ENCODE measurements at places on chromosomes 4 and X. TPM values are rescaled to one million over a fixed set of nuclear protein-coding genes. Genes with fewer than 3 reads are reported as not detected.

GRCh38 chr4:18850867-18851266, 829.3 kb upstream of the LCORL start:
- DNase-seq: no peak

DNA sequence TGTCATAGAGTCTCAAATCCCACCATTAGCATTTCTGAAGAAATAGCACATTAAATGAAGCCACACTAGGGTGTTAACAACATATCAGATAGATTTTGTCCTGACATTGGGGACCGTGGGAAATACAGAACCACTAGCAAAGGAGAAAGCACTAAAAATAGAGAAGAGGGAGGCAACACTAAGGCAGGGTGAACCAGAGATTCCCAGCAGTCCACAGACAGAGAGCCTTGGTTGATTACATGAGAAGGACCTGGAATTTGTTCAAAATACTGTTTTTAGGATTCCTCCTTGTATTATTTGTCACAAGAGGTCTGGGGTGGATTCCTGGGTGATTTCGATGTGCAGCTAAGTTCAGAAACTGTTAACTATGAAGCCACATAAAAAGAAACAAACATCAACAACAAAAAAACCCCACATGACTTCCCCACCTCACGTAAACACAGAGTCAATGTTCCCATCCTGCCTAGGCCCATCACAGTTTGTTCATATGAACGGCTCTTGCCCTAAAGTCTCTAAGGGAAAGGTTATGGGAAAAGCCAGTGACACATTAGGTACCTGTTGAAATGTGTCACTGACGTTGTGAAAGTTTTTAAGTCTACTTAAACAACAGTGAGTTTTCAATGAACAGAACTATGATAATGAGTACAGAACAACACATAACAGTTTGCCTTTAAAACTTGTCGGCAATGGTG, 23.6 kb upstream of the GRSF1 start:
- no peak for DNase-seq

DNA sequence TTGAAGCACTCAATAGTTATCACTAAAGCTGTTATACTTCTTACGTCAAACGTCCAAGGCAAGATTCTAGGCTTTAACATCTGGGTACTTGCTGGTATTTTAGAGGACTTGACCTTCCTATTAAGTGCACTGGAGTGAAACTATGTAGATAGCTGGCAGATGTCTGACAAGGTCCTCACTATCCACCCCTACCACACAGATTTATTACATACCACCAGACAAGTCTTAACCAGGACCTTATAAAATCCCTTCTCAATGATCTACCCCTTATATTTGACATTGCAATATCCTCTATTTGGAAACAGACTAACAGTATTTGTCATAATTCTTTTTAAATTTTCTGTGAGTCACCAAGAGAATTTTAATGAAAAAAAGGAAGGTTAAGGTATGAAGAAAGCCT, 78.8 kb downstream of the PDGFC start:
- DNase-seq: no peak

DNA sequence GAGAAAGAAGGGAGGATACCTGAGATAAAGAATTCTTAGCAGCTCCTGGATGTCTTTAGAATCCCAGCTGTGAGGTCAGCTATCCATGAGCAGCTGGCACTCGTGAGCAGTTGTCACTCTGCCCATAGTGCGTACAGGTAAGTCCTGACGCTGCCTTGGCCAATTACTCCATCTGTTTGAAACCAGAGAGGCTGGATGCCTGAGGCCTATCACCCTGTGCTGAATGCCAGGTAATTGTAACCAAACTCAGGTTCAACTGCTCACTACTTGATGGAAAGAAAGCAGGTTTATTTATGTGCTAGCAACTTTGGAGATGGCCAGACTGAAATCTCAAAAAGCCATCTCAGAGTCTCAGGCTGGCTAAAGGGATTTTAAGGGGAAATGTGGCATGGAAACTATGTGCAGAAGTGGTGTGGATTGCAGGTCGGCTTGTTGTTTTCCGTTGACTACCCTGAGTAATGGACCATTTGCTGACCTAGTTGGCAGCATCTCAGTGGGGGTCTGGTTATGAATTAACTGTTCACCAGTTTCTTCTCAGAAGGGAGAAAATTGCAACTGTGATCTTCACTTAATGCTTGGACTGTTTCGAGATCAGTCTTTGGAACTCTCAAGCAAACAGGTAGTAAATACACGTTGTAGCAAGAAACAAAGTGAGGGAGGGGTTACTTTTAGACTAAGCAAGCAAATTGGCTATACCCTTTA, 1614.0 kb upstream of the PCDH10 start:
- DNase-seq: no peak

- DNase-seq: no peak
Measured at GRCh38 chrX:154059231-154059630, 38.3 kb downstream of the MECP2 start.

- no peak for DNase-seq
Measured at GRCh38 chr4:190014771-190015537, 12.1 kb downstream of the FRG2 start.

DNA sequence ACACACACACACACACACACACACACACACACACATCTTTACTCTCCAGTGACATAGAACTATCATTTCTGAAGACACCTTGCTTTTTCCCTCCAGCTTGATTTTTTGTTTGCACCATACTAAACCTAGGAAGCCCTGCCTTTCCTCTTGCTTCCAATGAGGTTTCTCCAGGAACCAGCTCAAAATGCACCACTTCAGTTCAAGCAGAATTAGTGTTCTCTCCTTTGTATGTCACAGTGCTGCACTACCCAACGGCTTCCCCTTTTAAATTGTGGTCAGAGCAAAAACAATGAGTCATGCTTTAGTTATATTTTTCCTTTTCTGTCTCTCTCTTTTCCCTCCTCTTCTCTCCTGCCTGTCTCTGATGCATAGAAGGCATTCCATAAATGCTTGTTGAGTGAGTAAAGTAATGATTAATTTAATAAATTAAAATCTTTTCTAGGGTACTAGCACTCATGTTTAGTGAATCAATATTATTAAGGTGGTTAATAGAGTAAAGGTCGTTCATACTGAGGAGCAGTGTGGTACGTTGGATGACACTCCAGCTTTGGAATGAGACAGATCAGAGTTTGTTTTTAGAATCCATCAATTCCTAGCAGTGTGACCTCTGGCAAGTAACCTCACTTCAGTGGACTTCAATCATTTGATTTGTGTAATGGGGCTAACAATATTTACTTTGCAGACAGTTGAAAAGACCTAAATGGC, 5.9 kb downstream of the RTL3 start:
- DNase-seq: no peak

DNA sequence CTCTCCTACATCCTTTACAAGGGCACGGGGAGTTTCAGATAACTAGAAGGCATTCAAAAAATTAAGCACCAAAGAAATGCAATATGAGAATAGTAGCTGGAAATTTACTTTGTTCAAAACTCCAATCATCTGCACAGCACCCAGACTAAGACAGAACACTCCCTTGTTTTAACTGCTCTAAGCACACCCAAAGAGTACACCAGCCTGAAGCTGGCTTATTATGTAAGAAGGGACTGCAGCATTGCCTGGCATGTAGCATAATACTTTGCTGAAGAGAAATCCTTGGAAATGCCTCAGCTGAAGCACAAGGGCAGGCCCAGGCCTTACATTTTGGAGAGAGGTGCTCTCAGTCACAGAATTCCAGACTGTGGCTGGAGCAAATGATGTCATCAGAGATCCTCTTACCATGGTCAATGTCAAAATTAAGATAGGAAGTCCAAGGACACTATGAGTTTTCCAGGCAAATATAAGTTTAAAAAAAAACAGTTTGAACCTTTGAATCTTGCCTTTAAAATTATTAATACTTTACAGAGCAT, 14.8 kb downstream of the ARHGEF6 start:
- no peak for DNase-seq

GRCh38 chr4:10366628-10367027, 90.6 kb downstream of the ZNF518B start:
- DNase-seq: no peak

DNA sequence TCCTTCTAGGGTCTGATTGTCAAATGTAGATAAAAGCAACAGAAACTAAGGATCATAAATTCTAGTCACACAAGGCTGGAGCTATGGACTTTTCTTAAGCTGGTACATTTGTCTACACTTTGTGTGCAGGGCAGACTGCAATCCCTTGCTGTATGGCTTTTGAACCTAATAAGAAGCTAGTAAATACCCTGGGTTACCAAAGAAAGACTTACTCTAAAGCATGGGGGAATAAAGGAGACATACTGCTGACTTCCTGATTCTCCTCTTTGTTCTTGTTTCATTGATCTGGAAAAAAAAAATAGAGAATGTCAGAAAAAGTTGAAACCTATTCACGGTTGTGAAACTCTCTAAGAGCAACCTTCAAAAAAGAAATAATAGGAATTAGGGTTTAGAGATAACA, 216.6 kb upstream of the TLL1 start:
- no peak for DNase-seq

DNA sequence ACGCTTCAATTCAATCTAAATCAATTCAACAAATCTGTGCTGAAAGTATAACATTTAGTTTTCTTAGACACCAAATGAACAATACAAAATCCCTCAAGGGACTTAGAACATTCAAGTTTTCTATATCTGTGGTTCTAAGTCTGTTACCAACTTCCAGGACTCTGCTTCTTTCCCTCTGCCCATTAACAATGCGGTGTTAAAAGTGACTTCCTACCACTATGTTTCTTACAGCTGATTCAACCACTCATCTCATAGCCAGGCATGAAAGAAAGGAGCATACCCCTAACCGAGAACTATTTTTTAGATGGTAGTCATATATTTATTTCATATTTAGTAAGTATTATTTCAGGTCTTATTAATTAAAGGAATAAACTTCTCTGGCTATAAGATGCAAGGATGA, 38.9 kb downstream of the PPA2 start:
- DNase-seq: no peak

DNA sequence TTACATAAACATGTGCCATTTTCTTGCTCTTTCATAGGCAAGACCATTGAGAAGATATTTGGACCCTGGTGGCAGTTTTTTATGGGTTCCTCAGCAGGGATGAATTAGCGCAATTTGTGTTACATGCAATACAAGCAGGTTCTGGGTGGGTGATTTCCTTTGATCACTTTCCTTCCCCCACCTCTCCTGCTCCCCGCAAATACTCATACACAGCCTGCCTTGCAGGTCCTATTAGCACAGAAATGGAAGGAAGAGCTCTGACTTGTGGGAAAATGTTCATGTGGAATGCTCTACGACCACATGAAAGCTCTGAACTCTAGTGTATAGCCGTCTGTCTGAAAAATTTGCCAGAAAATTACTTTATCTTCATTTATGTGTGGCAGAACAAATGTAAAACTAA, 361.0 kb upstream of the FAT1 start:
- no peak for DNase-seq

DNA sequence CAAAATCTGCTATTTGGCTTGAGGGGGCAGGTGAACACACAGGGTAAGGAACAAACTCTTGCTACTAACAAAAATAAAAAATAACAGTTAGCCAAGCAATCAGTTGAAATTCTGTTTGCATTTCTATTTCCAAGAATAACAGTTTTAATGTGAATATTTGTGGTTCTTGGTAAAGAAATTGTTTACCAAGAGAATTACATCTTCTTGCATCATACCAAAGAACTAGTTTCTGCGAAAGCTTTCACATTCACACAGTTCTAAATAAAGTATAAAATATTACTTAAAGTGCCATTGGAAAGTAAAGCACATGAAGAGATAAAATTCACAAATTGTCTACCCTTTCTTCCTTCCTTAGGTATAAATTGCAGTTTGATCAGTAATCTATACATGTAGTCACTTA, 54.4 kb downstream of the KLHL4 start:
- no peak for DNase-seq

- peak; percentile 28 for DNase-seq
Measured at GRCh38 chr4:2757426-2757825, 1.3 kb upstream of the TNIP2 start.

- no peak for DNase-seq
Measured at GRCh38 chr4:70356185-70356584, 4.4 kb upstream of the SMR3A start.

DNA sequence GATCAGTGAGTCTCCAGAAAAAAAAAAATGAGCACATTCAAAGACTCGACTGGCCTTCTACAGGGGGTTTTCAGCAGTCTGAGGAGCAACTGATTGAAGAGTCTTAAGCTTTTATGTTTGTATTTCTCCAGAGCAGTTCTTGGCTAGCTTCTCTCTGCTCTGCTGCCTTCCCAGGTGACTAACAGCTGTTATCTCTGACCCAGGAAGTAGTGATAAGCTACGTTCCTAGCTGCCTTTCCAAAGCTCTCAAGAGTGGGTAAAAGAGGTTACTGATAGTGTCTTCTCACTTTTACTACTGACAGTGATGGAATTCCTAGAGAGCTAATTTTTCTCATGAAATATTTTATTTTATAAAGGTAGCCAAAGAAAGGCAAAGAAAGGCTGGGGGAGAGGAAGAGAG, 66.6 kb downstream of the ENOX2 start:
- no peak for DNase-seq

DNA sequence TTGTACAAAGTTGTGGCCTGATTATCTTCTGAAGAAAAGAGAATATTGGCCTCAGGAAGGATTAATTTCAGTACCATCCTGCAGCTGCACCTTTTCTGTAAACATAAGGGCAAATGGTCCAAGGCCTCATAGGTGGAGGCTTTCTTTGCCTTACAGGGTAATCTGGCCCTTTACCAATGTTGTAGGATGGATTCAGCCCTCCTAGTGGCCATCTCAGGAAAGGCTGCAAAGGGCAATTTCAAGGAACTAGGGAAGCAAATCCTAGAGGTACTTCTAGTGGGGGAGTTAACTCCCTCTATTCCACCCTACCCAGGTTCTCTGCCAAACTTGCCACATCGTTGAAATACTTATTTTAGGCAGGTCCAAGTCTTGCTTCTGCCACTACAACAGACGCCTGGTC, 57.6 kb downstream of the UGT2B11 start:
- DNase-seq: no peak

DNA sequence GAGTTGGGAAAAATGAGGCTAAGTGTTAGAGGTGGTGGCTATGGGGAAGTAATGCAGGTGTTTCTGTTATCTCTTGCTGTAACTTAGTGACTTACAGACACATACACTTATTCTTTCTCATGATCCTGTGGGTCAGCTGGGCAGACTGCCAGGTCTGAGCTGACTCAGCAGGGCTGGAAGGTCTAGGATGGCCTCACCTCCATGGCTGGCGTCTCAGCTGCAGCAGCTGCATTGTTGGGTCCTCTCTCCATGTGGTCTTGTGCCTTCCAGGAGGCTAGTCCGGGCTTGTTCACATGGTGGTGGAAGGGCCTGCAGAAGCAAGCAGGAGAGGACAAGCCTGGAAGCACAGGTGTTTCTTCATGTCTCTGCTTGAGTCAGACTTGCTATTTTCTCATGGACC, 172.7 kb downstream of the NHS start:
- peak; percentile 60 for DNase-seq

- no peak for DNase-seq
Measured at GRCh38 chr4:38510201-38510600, 153.8 kb upstream of the KLF3 start.

Gene ELOVL6
- total RNA-seq: 96.0 TPM

Gene FRMPD4
- total RNA-seq: 0.03 TPM

Gene CENPI
- total RNA-seq: 2.0 TPM

Gene VBP1
- total RNA-seq: 33.9 TPM

Gene RAB9B
- total RNA-seq: 0.40 TPM

Gene PRSS12
- 27.7 TPM for total RNA-seq

Gene ANXA3
- 44.8 TPM for total RNA-seq

Gene SPATA4
- total RNA-seq: not detected

Data from left colon (tissue), 2 donors.